Effector CD4-positive, alpha-beta T cell (primary cell): ENCODE measurements at places on chromosomes 11 and 22.

DNA sequence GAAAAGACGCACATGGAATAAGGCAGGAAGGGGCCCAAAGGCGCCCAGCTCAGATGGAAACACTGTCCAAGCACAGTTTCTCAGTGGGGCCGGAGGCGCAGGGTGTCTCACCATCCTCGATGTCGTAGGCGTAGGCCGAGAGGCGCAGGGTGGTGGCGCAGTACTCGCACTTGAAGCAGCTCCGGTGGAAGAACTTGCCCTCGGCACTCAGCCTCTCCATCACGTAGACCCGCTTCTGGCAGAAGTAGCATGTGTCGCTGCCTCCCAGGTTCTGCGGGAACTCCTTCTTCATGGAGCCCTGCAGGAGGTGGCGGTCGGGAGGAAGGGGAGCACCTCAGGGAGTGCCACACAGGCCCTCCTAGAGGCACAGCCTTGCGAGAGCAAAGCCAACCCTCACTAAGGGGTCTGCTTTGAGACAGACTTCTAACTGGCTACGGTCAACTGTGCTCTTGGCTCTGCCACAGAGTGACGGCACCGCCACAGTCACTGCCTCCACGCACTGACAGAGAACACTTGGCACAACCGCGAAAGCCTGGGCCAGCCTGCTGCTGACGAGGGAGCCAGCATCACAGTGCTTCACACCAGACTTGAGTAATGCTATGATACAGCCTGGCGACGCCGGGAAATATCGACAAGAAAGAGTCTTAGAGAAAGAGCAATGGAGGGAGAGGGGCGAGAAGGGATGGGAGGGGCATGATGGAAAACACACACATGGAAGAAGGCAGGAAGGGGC is 97.6 kb upstream of the BID start:
- DNase-seq = no peak

- no peak for DNase-seq
These were observed 173.7 kb downstream of the ADAMTS15 start for GRCh38 chr11:130622141-130622542.

GRCh38 chr11:77127920-77128691 is at the start of gene MYO7A:
MYO7A (plus strand) TSS chr11:77128246; CDS start chr11:77130635, 2,389 bp downstream.
- DNase-seq = no peak

- DNase-seq = no peak
These were observed 39.7 kb upstream of the SUSD2 start for GRCh38 chr22:24141586-24141985.

GRCh38 chr11:116994195-116994594 is 104.0 kb downstream of the SIK3 start:
- no peak for DNase-seq

DNA sequence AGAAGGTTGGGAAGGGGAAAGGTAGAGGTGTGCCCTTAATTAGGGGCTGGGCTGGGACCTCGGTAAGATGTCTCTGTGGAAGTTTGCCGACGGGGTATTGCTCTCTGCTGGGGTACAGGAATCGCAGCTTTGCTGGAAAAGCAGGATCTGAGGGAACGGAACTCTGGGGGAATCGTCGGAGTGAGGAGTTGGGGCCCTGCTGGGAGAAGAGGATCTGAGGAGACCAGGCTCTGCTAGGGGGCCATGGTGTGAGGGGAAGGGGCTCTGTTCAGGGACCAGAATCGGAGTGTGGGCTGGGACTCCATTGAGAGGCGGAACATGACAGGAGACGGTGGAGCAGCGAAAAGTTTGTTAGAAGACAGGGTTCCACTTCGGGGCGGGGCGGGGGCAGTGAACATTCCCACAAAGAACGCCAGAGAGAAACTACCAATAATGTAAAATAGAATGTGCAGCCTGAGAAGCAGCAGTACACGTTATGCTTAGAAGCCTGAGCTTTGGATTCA is 456 bp downstream of the AAMDC start:
- peak; percentile 3 for DNase-seq

DNA sequence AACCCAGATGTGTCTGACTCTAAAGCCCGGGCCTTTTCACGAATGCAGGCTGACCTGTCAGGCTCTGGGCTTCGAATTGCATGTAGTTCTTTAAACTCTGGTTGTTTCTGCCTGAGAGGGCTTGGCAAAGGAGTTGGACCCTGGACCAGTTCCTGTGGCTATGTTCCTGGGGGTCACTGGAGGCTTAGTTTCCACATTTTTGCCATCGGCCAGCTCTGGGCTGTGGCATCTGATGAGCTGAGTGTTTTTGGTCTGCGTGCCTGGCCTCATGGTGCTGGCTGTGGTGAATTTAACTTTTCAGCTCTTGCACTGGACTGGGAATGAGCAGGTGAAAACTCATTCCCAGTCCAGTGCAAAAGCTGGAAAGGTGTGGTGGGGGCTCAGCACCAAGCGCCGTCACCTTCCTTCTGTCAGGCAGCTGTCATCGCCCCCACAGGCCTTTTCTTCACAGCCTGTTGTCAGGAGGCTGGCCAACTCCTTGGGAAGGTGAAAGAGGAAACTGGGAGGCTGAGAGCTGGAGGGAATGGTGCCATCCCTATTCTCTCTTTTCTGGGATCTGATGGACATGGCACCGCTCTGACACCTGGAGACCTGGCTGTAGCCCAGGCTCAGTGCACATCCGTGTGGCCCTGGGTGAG is 123.6 kb downstream of the ADAMTS15 start:
- no peak for DNase-seq

DNA sequence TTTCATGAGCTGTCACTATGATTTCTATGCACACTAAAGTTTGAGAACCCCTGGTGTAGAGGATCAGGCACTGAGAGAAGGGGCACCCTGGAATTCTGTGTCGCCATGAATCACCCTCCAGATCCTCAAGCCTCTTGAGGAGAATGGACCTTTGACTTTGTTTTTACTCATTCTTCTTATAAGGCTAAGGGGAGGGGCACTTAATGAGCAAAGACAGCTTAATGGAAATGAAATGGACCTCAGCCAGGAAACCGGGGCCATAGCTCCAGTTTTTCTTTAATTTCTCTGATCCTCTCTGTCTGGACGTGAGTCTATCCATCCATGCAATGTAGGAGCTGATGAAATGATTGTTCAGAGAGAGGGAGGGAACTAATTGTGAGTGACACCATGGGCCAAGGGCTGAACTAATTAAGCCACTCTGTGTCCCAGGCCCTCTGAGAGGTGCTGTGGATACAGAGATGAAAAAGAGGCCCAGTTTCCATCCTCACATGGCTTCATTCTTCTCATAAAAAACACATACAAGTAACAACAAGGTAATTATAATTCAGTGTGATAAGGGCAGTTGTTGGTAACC is 32.8 kb downstream of the OR2AT4 start:
- DNase-seq = no peak

DNA sequence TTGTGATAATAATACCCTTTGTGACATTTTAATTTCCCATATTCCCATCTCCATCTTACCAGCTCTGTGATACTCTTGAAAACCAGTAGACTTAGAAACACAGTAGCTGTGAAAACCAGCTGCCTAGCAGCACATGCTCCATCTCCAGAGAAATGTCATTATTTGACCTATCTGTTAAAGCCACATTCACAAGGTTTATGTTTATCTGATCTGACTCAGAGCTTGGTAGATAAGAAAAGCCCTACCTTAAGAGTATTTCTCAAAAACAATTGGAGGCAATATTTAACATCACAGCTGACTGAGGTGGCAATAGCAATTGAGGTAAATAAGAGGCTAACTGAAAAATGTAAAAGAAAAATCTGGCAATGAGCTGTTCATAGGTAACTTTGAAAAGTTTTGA is 8.1 kb upstream of the ANO3 start:
- no peak for DNase-seq
